NCI-H2107 (cell line): ENCODE measurements at places on chromosomes 7 and 10.

DNA sequence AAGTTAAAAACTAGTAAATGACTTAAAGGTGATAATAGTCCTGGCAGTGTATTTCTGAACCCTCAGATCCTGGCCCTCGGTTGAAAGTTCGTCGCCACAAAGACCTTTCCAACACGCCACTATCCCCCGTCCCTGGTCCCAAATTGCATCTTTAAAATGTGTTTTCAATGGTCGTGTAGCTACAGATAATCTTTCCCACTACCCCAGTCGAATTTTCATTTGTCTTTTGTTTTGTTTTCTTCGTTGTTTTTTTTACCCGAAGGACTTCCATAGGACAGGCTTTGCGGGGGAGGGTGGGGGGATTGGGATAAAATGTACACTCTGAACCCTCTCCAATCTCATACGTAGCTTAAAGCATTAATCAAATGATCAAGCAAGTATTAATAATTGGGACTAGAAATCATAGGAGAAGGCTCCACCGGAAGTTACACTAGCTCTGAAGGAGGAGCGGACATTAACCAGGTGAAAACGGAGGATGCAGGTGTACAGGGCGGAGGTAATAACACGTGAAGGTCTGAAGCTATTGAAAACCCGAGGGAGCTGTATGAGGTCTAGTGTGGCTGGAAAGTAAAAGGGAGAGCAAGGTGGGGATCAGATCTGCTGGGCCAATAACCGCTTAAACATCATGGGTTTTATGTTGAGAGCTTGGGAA, 32.8 kb upstream of the PHF14 start:
- DNase-seq: peak; percentile 6

DNA sequence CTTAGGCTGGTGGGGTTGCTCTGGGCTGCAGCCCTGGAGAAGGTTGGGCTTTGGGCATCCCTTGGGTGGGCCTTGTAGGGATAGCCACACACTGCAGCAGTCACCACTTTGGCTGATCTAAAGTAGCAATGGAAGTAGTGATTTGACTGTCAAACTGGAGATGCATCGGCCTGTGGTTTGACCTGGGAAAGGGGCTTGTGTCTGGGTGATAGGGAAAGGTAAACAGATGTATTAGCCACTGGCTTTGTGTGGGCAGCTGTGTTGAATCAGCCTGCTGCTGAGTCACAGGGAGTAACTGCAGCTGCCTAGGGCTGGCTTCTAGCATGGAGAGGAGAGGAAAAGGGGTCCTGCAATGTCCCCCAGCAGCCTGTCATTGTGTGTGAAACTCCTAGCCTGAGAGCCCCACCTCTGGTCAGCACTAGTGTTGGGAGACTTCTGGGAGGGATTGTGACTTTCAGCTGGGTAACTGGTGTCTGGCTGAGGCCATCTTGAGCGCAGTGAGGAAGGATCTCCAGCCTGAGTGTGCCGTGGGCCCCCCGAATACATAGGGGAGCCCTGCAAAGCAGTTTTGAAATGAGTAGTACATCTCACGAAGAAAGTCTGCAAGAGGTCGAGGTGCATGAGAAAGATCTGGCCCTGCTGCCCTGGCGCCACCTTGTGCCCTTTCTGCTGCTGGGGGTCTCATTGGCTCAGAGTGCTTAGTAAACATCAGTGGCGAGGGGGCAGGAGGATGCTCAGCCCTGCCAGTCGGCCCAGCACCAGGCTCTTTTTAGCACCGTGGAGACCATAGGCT, 117.3 kb downstream of the FANK1 start:
- no peak for DNase-seq

DNA sequence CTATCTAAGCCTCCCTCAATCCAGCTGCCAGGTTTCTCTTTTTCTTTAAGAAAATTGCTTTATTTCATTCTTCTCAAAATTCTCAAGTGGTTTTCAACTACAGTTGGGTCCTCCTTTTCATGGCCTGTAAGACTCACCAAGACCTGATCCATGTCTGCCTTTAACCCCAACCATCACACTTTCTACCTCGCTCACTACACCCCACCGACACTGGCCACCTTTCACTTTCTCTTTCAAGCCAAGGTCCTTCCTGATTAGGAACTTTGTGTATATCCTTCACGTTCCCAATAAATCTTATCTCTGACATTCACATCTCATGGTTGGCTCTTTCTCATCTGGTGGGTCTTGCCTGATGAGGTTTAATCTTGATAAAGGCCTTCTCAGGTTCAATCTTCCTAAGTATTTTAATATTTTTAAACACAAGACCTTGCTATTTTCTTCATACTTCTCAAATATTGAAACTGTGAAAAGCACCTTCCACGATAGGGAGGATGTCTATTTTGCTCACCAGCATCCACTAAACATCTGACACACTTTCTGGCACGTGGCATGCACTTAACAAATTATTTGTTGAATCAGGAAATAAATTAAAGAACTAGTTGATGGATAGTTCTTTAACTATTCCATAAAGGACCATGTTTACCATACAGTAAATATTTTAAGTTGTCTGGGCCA, 624.8 kb downstream of the GRID1 start:
- DNase-seq: no peak

DNA sequence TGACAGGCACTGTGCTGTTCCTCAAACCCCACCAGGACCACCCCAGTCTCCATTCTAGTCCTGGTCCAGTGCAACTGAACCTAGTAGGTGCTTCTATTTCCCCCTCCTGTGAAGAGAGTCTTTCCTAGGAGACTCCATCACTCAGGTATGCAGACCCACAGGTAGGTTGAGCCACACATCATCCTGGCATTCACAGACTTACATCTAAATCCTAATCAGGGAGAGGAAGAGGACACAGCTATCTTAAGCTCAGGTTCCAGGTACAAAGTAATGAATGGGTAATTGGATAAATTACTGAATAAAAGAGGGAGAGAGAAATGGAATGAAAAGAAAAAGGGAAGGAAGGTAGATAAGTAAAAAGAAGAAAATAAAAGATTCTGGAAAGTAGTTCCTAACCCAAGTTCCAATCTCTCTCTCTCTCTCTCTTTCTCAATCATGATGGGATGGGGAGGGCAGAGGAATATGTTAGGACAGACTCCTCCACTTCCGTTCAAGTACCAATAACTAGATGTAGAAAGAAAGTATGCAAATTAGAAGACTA, 139.8 kb upstream of the NAMPT start:
- no peak for DNase-seq

- DNase-seq: no peak
Measured at GRCh38 chr10:52954407-52954806, 181.8 kb upstream of the MBL2 start.

DNA sequence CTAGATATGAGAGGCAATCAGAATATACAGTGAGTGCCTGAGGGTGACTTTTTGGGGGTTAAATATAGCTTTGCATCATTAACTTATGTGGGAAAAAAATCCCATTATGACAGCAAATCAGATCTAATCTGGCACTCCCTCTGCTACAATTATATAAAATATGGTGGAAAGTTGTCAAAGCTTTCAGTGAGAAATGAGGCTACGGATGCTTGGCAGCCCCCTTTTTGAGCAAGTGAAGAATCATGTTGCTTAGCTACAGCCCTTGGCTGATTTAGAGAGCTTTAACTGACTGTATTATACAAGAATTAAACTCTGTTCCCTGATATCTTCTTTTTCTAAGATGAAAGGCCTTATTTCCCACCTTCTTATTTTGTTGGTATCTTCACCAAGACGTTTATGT, 57.4 kb downstream of the GPR158 start:
- no peak for DNase-seq

- no peak for DNase-seq
Measured at GRCh38 chr7:73995330-73995729, 32.6 kb upstream of the ELN start.

DNA sequence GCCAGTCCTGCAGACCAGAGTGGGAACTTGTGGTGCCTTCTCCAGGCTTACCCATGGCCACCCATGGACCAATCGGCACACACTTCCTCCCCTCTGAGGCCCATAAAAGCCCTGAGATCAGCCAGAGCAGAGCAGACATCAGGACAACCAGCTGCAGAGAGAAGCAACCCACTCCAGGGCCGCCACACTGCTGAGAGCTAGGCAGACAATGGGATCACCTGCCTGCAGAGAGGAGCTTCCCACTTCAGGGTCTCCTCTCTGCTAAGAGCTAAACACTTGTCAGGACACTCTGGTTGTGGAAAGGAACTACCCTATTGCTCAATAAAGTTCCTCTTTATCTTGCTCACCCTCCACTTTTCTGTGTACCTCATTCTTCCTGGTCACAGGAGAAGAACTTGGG, 34.0 kb downstream of the C7orf25 start:
- DNase-seq: no peak

- no peak for DNase-seq
Measured at GRCh38 chr7:139242741-139243281, 11.8 kb downstream of the UBN2 start.

DNA sequence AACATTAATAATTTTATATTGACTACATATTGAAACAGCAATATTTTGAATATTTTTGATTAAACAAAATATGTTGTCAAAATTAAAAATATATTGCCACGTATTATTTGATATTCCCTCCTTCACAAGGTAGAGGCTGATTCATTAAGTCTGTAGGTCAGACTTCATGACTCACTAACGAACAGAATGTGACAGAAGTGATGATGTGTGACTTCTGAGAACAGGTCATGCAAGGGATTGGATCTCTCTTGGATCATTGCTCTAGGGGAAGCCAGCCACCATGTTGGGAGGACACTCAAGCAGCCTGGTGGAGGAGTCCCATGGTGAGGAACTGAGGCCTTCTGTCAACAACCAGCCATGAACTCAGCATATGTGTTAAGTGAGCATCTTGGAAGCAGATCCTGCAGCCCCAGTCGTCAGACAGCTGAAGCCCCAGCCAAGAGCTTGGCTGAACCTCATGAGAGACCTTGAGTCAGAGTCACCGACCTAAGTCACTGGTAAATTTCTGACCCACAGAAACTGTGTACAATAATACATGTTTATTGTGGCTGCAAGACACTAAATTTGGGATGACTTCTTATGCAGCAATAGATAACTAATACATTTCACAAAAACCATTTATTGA, 66.6 kb downstream of the HTR5A start:
- DNase-seq: no peak

- no peak for DNase-seq
Measured at GRCh38 chr7:40331915-40332314, 197.1 kb downstream of the SUGCT start.

GRCh38 chr10:29588629-29589421, 45.9 kb downstream of the SVIL start:
- DNase-seq: no peak

DNA sequence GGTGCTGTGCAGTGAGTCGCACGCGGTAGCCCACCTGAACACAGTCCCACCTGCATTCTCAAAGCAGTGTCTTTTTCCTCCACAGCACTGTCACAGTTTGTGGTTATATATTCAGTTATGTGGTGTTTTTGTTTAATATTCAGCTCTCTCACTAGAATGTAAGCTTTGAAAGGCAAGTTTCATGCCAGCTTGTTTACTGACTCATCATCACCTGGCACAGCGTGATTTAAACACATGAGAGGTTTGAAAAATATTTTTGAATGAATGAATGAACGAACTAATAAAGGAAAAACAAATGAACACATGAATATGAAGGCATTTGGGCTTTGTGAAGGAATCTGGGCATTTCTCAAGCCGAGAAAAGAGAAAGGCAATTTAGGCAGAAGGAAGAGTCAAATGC, 51.9 kb upstream of the TM9SF3 start:
- DNase-seq: no peak

DNA sequence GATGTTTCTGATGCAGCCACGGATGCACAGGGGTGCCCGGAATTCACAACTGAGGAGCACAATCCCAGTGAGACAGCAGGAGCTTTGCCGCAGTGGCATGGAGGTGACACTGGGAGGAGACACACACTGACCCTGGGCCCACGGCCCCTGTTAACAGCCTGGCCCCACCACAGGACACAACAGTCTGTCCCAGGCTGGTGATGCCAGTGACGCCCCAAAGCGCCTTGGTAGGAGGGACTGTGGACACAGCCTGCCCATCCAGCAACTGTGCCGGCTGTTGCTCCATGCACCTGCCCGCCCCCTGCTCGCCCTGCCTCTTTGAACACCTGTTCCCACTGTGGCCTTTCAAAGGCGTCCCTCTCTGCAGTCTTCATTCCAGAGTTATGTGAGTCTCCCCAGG, 49.8 kb downstream of the KLF6 start:
- DNase-seq: no peak

DNA sequence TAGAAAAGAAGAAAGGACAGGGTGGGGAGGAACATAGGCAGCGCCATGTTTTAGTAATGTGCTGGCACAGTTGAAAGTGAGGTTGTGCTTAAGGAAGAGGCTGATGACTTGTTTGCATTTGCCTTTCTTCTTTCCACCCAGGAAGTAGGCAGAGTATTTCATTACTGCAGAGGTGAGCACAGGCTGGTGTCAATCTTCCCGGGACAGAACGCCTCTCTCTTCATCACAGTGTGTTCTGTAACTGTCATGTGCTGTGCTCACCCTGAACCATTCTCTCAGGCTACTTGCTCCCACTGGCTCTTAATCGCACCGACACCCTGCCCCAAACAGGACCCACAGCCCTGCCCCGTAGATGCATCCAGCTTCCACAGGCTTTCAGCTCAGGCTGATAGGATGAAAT, 135.8 kb upstream of the YAE1 start:
- no peak for DNase-seq

- DNase-seq: peak; percentile 22
Measured at GRCh38 chr10:31961277-31962074, 32.8 kb upstream of the ARHGAP12 start.

GRCh38 chr7:48660306-48660870, 264.0 kb upstream of the CDC14C start:
- DNase-seq: no peak
